Midbrain (tissue), 1 donor: ENCODE measurements at places on chromosomes 6 and 20.

DNA sequence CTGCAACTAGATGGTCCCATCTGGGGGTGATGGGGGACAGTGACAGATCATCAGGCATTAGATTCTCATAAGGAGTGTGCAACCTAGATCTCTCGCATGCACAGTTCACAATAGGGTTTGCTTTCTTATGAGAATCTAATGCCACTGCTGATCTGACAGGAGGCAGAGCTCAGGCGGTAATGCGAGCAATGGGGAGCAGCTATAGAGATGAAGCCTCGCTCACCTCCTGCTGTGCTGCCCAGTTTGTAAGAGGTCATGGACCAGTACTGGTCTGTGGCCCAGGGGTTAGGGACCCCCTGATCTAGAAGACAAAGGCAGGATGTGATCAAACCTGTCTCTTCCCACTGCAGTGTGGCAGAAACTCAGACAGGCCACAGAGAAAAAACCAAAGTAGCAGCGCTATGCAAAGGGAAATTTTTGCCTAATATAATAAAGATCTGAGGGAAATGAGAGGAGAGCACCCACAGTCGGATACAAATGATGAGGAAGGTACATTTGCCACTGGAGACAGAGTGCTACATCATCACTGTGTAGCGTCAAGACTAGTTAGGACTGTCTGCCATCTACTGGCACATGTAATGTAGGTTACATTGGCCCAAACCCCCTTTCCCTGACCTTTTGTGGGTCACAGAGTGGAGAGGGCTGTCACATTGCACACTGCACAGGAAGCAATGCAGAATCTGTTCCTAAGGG, 4.1 kb upstream of the LY86 start:
- DNase-seq: no peak

- no peak for DNase-seq
Observed at GRCh38 chr20:19742974-19743639, 15.0 kb upstream of the RIN2 start.

DNA sequence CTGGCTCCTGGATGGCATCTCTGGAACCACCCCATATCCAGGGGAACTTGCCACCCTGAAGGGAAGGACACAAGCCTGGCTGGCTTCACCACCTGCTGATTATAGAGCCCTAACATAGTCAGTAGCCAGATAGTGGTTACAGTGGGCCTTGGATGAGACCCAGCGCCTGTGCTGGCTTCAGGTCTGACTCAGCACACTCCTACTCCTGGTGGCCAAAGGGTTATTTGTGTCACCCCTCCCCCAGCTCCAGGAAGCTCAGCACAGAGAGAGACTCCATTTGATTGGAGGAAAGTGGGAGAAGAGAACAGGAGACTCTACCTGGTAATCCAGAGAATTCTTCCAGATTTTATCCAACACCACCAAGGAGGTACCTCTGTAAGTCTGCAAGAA, 12.8 kb downstream of the SNX14 start:
- DNase-seq: no peak

DNA sequence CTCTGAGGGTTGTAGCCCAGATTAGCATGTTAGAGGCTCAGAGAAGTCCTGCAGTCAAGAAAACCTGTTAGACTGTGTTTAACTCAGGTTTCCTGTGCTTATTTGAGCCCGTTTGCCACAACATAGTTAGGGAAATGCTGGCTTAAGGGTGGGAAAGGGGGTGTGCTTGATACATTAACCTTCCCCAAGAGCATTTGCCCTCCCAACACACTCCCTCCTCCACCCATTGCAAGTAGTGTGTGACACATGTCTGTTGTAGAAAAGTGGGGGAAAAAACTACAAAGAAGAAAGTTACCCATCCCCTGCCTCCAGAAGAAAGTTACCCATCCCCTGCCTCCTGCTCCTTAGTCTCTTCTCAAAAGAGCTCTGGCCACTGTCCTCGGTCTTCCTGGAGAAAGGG, 36.8 kb upstream of the MRPS18A start:
- no peak for DNase-seq

DNA sequence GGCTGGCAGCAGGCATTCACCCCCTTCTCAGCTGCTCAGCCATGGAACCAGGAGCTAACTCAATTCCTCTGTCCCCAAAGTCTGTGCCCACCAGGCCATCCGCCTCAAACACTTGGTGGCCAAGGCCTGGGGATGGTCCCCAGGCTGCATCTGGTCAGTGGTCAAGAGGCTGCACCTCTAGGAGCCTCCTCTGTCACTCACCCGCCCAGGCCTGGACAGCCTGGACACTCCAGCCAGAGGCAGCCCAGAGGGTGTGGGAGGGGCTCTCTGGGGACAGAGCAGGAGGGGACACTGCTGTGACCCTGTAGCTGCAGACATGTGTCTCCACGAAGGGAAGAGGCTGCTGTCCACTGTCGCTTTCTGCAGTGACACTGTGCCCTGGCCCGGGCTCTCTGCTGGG, 416.6 kb upstream of the SULF2 start:
- no peak for DNase-seq

GRCh38 chr20:4490045-4490444, 231.7 kb upstream of the PRND start:
- no peak for DNase-seq

DNA sequence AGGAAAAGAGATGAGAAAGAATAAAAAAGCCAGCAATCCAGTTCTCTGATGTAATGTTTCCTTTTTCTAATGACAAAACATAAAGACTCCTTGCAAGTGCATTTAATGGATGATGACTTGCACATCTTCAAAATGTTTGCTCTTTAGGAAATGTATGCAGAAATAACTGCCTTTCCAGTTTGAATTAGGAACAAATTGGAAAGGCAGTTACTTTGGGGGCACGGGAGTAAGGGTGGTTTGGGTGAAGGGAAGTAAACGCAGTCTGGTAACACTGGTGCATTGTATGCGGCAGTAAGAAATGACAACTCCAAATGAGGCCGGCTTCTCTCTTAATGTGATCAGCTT, 57.6 kb upstream of the REV3L start:
- no peak for DNase-seq

DNA sequence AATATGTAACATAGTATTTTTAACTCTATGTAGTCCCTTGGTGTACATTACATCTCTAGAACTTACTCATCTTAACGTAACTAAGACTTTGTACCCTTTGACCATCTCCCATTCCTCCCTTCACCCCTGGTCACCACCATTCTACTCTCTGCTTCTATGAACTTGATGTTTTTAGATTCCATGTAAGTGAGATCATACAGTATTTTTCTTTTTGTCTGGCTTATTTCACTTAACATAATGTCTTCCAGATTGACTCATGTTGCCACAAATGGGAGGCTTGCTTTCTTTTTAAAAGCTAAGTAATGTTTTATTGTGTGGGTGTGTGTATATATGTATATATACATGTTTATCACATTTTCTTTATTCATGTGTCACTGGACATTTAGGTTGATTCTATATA, 55.8 kb downstream of the TMEM200A start:
- no peak for DNase-seq

DNA sequence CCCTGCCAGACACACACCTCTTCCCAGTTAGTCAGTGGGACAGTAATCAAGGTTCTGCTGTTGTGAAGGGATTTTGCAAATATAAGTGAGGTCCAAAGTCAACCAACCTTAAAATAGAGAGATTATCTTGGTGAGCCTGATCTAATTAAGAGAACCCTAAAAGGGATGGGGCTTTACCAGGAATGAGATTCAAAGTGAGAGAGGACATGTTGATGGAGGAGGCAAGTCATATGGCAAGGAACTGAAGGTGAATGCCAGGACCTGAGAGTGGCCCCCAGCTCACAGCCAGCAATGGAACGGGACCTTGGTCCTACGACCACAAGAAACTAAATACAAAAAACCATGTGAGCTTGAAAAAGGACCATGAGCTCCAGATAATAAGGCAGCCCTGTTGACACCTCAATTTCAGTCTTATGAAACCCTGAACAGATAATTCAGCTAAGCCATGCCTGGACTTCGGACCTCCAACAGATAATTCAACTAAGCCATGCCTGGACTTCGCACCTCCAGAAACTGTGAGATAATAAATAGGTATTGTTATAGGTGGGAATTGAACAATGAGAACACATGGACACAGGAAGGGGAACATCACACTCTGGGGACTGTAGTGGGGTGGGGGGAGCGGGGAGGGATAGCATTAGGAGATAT, 253.4 kb downstream of the GMPR start:
- no peak for DNase-seq

DNA sequence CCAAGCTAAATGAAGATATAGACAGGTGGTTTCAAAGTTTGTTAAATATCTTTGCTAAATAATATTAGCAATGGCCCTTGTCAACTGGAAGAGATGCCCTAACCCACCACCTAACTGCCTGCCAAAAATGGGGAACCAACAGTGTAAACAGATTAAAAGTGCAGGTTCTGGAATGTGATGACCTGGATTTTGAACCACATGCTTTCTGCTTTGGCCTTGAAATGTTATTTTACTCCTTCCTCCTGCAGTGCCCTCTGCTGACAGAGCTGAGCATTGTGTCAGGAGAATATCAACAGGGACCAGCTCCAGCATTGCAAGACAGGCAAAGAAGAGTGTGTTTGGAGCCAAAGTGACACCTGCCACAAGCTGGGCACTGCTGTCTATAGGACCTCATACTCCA, 226.6 kb downstream of the MYLK4 start:
- DNase-seq: no peak

DNA sequence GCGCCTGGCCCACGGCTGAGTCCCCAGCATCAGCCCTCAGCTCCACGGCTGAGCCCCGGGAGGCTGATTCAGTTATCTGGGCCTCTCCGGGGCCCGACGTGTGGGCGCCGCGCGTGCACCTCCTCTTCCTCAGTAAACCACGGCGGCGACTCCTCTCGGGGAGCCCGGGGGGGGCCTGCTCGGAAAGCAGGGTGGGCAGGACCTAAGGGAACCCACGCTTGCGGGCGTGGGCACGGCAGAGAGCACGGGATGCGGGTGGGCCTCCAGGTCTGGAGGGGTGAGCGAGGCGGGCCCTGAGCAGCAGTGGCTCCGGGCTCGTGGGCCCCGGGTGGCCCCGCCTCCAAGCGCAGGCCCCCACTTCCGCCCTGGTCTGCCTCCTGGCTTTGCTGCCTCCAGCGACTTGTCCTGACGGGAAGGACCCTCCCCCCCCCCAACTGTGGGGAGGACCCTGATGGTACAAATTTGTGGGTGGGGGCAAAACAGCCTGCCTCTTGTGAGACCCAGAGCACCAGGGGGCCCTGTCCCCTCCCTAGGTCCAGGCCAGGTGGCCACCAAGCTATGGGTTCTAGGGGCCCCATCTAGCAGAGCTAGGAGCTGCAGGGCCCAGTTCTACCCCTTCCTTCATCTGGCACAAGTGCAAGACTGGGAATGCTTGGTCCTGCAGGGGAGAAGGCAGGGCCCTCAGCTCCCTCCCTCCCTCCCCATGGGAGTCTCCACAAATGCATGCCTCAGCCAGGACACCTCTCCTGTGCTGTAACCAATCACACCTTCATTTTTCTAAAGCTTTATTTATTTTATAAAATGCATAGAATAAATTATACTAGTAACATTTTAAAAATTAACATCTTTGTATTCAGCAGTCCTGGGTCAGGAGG, 16.9 kb downstream of the UCKL1 start:
- no peak for DNase-seq
